NCI-H2107 (cell line): ENCODE measurements at places on chromosomes 13 and 19.

GRCh38 chr13:45782327-45783045 is 69.1 kb downstream of the SIAH3 start:
- DNase-seq = no peak

DNA sequence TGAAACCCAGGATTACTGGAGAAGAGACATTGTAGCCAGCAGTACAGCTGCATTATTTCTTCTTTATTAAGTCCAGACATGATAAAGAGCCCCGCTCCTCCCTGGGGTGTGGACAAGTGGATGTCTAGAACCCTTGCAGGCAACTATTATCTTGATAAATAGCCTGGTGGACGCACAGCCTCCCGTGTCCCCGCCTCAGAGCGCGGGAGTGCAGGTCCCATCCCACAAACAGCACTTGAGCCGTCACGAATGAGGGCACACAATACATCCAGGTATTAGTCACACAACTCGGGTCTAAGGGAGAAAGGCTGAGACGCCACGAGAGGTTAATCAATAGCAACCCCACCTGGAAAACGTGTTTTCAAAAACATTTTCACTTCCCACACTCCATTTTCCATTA is 213.2 kb upstream of the SOX1 start:
- DNase-seq = peak; percentile 88

DNA sequence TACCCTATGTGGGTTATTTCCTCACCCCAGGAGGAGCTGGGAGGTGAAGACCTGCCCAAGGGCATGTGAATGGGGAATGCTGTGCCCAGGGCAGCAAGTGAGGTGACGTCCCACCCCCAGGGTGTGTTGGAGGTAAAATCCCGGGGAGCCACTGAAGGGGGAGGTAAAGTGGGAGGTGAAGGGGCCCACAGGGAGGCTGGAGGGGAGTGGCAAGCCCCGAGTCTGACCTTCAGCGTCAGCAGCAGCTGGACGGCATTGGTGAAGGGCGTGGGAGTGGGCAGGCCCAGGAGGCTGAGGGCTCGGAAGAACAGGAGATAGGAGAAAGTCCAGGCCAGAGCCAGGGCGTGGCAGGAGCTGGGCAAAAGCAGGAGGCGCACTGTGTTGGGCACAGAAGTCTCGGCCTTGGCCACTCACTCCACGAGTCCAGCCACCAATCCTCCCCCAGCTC is 2.4 kb downstream of the MBOAT7 start:
- no peak for DNase-seq

GRCh38 chr13:98267080-98267912 is 90.2 kb upstream of the RNF113B start:
- DNase-seq = no peak

GRCh38 chr13:53310786-53311185 is 282.2 kb downstream of the OLFM4 start:
- no peak for DNase-seq

GRCh38 chr13:49214917-49215376 is 5.2 kb upstream of the MLNR start:
- no peak for DNase-seq

DNA sequence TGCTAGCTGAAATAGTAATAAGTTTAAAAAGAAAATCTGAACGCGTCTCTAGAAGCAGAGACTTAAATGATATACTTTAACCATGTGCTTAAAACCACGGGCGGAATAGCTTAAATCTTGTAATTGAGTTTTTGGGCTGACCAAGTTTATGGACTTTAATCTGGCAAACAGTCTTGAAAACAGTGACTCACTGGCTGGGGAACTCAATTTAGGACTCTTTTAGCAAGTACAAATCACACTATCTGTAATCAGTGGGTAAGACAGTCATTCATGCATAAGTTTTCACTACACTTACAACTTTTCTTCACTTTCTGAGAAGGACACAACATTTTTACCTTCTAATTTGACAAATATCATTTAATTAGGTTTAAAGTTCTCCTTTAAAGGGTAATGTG is 26.8 kb downstream of the ZNF627 start:
- no peak for DNase-seq

GRCh38 chr13:76474966-76475365 is 411.2 kb downstream of the KCTD12 start:
- DNase-seq = no peak

DNA sequence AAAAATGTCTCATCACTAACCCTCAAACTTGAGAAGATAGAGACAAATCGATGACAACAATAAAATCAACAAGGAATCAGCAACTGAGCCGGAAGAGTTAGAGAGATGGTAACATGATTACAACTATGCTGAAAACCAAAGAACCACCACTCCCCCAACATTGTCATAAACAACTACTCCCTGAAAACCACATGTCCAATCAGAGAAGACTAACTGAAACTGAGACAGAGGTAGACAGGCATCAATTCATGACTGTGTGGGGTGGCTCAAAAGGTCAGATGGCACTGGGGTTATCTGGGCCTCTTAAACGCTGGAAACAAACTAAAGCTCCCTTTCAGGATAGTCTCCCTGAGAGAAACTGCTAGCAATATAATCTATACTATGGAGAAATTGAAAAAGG is 488.8 kb downstream of the KCTD12 start:
- no peak for DNase-seq

- no peak for DNase-seq
Observed at GRCh38 chr19:18832306-18833140, 764 bp downstream of the UPF1 start.

GRCh38 chr19:13844130-13844631 is 32.8 kb upstream of the NANOS3 start:
- DNase-seq = no peak

DNA sequence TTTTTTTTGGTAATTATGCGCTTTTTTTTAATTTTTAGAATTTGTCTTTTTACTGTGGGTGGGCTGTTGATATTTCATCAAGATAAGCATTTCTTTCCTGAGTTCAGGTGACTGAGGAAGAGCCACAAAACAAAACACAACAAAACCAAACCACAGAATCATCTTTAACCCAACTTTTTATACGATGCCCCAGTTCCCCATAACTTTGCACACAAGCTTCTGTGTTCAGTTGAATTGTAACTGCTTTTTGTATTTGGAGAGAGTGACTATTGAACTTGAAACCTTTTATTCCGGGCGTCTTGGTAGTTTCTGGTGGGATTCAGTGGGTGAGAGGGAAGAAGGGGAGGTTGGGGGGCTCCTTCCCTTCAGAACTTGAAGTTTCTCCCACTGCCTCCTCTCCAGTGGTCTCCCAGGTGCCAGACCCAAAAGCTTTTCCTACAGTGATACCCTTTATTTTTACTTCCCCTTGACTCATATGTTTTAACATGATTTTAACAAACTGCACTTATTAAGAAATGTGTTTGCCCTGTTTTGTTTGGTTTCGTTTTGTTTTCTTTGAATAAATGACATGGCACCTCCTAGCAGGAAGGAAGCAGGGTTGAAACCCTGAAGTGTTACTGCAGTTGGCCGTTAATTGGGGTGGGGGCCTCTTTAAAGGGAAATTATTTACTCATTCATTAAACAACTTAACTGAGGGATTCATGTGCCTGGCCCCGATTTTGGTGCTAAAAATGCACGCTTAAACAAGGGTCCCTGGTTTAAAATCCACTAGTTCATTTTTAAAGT is 2.7 kb upstream of the CCDC97 start:
- no peak for DNase-seq

DNA sequence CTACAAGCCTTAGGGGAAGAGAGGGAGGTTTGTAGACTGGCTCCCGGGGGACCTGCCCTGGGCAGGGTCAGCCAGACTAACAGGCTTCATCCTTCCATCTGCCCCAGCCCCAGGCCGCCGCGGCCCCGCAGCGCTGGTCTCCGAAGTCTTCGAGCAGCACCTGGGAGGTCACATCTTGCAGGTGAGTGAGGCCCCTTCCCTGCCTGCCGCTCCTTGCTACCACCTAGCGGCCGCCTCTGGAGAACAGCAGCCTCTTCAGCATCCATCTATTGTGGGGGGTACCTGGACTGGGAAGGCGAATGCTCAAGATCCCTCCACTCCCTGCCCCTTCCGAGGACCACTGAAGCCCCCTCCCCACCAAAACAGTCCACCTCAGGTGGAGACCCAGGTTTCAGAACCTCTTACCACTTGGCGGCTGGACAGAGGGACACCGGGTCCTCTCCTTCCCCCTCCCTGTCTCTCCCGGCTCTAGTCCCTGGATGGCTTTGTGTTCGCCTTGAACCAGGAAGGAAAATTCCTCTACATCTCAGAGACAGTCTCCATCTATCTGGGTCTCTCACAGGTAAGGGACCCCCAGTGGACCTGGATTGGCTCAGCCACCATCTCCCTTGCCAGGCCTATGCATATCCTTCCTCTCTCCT is 12.7 kb downstream of the NPAS1 start:
- peak; percentile 65 for DNase-seq

GRCh38 chr19:18713550-18714117 is 30.2 kb downstream of the CRTC1 start:
- DNase-seq = no peak

- no peak for DNase-seq
Observed at GRCh38 chr13:52012512-52012836, 276 bp downstream of the ALG11 start.

DNA sequence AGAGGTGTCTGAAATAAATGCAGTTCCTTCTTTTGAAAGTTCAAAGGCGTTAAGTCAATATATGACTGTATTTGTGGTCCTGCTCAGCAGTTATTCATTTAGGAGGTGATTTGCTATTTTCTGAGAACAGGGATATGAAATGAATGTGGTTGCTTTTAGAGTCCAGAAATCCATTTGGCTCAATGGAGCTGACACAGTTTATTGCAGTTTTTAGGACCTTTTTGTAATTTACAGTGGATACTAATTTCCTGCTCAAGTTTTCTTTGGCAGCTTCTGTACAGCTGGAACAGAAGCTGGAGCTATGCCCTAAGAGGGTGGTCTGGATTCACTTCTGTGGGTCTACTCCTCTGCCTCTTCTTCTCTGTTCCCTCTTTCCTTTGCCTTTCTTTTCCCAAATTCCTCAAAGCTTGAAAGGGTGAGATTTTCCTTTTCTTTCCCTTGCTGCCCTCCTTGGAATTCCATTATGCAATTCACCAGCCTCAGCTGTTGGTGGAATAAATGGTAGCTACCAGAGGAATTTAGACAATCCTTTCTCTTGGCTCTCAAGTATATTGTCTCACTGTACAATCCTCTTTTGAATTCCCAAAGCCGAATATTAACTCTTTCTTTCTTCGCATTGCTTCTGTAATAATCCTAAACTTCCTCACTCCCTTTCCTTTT is 39.9 kb downstream of the ITGBL1 start:
- DNase-seq = no peak

- DNase-seq = no peak
Observed at GRCh38 chr19:51272183-51272810, 21.4 kb downstream of the SIGLECL1 start.

GRCh38 chr13:109884462-109884861 is 98.1 kb upstream of the IRS2 start:
- DNase-seq = no peak
